Activated gamma-delta T cell (primary cell): ENCODE measurements at places on chromosomes 16 and 17.

DNA sequence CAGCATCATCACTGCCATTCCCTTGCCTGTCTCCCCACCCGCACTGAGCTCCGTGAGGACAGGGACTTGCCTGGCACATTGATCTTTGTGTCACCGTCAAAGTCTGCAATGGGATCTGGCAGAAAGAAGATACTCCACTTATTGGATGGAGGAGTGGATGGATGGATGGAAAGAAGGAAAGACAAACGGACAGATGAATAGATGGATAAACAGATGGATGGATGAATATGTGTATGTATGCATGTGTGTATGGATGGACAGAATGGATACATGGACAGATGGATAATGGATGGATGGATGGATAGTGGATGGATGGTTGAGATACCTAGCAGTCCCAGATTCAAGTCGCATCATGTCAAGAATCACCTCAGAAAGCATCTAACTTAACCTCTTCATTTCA lies 99.9 kb downstream of the SDK2 start:
- no peak for DNase-seq

DNA sequence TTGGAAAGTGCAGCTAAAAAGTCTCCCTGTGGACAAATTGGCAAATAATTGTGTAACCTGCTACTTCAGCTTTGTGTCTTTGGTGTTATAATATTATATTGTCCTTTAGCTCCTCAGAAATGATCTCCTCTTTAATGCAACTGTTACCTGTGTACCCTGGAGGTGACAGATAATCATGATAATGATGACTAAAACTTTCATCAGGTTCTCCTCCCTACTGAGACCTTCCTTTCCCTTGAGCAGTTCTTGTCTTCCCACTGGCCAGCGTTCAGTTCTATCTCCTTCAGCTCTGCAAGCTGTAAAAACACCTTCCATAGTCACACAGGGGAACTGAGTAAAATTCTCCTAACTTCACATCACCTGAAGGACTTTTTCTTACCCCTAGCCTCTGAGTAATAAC lies 14.7 kb downstream of the KRT12 start:
- no peak for DNase-seq

DNA sequence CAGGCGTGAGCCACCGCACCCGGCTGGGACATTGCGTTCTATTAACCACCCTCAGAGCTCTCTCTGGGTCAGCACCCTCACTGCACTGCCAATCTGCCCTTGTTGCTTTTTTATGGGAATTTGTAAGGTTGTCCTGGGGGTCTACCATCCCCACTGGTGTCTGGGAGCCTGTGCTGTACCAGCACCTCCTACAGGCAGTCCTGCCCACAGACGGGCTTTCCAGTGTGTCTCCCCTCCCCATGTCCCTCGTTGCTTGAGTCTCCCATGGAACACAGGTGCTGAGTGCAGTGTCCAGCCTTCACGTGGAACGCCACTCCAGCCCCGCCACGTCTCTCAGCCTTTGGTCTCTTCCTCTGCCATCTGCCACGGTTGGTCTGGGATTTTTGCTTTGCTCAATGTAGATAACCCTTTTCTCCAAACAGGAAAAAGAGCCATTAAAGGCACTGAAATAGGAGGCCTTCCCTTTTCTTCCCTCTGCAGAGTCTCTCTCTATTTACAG lies 68.0 kb upstream of the CBX4 start:
- no peak for DNase-seq

DNA sequence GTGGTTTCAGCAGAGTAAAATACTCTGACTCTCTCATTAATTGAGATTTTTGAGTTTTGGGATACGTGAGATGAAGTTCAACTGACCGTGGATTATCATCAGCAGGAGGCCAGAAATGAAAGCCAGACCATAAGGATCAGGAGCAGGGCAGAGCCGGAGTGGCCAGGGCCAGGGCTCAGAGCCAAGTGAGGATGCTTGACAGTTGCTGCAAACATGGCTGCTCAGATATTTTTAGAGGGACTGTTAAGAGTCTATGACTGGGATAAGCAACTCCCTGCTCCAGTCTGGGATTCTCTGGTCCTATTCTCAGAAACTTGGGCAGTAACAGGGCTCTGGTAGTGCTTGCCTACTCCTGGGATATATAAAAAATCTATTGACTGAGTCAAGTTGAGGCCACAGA lies 17.6 kb upstream of the CDH13 start:
- no peak for DNase-seq

GRCh38 chr17:78779850-78780249 lies 2.2 kb downstream of the CYTH1 start:
- DNase-seq = no peak

GRCh38 chr16:12422233-12422632 lies 381.5 kb downstream of the CPPED1 start:
- DNase-seq = no peak

DNA sequence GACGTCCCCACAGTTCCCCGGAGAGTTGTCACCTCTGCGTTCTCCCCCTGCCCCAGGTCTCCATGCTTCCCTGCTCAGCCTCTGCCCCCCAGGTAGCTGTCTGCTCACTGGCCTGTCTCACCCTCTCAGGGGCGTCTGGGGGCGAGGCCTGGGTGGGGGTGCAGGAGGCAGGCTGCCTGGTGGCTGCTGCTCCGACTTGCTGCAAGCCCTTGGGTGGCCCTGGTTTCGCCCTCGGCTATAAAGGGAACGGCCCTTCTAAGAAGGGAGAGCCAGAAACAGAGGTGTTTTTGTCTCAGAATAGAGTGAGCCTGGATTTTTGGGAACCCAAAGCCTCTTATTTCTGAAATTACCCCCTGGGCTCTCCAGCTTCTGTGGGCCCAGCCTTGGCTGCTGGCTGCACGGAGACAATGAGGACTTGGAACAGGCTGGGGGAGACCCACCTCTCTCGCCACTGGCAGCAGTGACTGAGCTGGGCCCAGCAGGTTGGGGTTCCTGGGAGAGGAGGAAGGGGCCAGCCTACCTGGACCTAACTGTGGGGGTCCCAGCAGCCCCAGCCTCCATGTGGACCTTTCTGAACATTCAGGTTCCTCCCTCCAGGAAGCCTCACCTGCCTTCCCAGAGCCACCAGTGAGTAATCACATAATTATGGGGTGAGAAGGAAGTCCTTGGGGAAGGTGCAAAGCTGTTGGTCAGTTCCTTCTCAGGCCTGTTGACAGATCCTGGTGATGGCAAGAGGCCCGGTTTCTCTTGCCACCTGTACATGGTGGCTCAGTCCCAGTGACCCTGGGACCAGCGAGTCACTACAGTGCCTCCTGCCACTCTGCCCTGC lies 15.5 kb upstream of the SPNS2 start:
- DNase-seq = no peak

DNA sequence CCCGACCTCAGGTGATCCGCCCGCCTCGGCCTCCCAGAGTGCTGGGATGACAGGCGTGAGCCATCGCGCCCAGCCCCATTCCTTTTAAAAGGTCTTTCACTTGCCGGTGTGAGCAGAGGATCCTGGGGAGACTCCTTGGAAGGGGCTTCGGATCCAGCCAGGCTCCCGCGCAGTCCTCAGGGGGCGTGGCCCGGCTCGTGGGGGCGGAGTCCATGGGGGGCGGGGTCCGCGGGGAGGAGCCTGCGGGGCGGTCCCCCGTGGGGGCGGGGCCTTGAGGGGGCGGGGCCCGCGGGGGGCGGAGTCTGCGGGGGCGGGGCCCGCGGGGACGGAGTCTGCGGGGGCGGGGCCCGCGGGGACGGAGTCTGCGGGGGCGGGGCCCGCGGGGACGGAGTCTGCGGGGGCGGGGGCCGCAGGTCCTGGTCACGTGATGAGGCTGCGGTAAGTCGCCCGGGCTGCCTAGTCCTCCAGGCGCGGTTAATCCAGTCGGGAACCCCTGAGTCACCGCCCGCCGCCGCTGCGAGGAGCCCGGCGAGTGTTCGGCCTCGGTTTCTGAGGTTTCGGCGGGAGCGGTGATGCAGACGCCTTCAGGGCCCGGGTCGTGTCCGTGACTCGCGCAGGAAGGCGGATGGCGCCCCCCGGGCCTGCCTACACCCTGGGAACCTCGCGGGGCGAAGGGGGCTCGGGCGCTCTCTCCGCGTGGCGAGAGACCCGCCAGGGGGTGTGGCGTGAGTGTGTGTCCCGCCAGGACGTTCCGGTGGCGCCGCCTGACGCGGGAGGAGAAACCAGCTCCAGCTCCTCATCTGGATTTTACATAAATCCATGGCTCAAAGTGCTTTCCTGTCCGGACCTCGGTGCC lies 23.6 kb upstream of the ABR start:
- DNase-seq = peak; percentile 56

DNA sequence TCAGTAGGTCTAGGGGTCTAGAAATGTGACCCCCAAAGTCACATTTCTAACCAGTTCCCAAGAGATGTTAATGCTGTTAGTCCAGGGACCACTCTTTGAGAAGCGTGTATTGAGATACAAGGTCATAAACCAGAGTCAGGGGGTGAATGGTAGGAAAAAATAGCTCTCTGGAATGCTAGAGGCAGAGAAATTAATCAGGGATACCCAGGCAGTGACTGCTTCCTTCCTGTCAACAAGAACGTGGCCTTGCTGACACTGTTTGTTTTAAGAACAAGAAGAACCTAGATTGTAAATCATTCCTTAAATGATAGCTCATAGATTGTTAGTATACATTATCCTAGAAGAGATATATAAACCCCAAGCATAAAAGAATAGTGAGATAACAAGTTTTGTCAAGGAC lies 43.8 kb downstream of the PITPNM3 start:
- no peak for DNase-seq

GRCh38 chr16:57123216-57123973 lies 31.0 kb downstream of the CPNE2 start:
- no peak for DNase-seq

DNA sequence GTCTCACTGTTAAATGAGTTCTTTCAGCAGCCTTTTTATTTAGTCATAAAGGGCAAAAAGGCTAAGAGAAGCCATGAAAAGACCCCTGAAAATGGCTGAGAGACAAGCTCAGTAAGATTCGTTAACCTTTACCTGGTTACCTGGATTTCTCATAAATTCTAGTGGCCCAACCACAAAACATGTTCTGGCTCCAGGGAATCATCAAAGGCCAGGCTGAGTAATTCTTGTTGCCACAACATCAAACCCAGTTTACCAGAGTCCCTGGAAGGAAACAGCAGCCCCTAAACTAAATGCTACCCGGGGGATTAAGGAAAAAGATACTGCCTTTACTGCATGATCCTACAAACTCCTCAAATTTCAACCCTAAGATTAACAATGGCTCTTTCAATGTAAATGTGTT lies 15.8 kb downstream of the CYTH1 start:
- no peak for DNase-seq

GRCh38 chr16:3468501-3468900 lies 25.0 kb downstream of the NAA60 start:
- DNase-seq = no peak

DNA sequence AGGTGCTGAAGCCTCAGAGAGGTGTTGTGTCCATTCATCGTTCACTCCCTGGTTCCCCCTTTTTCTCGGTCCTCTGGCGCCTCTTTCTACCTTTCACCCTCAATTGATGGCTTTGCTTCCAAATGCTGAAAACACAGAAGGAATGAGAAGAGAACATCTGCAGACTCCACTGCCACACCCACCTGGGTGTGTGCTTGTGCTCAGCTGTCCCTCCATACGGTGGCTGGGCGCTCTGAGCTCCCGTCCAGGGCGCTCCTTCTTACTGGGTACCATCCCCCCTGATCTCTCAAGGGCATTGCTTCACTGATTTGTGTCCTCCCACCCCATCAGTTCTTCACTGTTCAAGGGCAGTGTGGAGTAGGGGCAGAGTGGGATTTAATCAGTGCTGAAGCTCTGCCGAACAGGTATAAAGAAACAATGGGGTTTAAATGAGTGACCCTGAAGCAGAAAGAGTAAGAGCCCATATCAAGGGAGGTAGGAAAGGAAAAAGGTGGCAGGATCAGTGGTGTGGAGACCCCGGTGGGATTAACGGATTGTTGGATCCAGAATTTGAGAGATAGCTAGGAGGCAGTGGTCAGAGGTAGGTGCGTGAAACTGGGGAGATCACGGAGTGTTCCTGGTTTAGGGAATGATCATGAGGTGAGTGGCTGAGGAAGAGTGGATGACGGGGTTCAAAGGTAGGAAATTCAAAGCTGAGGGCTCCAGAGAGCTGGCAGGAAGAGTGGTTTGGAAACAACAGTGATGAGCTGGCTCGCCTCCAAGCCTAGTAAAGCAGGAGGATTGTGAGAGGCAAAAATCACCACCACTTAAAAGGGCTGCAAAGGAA lies 40.8 kb downstream of the MRTFB start:
- no peak for DNase-seq

GRCh38 chr16:23821875-23822688 lies 13.7 kb upstream of the PRKCB start:
- DNase-seq = no peak

DNA sequence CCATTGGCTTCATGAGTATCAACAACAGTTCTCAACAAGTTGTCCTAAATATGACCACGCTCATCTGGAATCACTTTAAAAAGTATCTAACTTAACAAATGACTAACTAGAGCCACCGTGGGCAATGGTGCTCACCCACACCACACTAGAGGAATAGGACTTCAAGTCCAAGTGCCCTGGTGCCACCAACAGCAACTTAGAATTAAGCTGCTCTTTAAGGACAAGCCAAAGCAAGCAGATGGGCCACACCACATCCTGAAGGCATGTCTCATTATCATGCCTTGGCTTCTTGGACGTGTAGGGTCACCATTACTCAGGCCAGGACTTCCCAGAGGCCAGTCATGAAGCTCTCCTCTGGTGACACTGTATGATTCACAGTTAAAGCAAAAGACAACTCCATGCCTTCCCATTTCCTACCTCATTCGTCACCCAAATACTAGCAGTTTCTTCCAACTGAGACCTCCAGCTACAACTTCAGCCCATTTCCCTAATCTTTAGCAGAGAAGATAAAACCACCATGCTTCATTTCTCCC lies 9.4 kb upstream of the SLC6A4 start:
- DNase-seq = no peak

DNA sequence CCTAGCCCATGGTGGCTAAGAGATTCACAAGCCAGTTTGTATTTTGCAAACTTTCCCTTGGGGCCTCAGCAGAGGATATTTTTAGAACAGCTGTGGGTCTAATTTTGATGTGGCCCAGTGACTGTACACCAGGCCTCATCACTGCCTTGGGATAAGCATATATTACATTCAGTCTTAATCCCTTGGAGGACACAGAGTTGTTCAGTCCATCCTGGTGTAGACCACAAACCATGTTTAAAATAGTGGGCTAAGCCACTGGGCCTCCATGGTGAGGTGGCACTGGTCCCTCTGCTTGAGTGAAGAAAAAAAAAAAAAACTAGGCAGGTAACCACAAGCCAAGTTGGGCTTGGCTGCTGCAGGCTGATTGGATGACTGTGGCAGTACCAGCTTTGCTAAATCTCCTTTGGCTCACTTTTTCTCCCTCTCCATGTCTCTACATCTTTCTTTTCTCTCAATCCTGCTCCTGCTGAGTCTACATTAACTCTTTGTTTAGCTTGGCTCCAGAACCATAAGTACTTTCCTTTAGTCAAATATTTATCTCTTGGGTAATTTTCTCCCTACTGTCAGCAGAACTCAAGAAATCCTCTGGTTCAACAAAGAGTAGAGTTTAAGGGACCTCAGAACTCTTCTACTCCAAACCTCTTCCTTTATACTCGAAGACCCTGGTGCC lies 120.0 kb upstream of the TBX2 start:
- no peak for DNase-seq

- DNase-seq = peak; percentile 43
These were observed 67.3 kb downstream of the ANKRD11 start for GRCh38 chr16:89422905-89423630.
